ENCODE measurements at places on chromosomes 12 and 14.

GRCh38 chr14:31036552-31036951, 10.4 kb upstream of the STRN3 start:
- no peak for DNase-seq

- peak; percentile 8 for DNase-seq
Observed at GRCh38 chr14:68377459-68377858, 415.4 kb downstream of the ZFP36L1 start.

DNA sequence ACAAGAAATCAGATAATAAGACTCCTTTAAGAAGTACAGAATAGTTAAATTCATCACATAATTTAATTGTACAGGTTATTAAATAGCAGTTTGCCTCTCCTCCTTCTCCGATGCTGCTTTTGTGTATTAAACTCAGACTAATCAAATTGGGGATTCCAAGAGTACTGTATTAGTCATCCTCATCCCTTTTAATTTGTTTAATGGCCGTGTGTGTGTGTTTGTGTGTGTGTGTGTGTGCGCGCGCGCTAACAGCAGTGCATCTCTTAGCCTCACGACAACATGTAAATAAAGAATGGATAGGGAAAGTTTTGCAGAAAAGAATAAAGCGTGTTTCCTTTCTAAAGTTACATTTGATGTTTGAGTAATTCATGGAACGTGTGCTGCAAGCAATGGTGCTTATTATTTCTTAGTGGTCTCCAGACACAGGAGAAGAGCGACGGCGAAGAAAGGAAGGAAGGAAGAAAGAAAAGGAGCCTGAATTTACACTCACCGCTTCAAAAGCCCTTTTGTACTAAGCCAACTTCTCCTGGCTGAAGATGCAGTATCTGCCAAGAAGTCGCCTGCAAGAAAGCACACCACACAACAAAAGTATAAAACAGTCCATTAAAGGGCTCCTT, 220.3 kb downstream of the ASCL1 start:
- no peak for DNase-seq

- no peak for DNase-seq
Observed at GRCh38 chr14:102075155-102075554, 11.7 kb downstream of the HSP90AA1 start.

- DNase-seq: no peak
Observed at GRCh38 chr12:13435235-13435933, 238.9 kb downstream of the EMP1 start.

DNA sequence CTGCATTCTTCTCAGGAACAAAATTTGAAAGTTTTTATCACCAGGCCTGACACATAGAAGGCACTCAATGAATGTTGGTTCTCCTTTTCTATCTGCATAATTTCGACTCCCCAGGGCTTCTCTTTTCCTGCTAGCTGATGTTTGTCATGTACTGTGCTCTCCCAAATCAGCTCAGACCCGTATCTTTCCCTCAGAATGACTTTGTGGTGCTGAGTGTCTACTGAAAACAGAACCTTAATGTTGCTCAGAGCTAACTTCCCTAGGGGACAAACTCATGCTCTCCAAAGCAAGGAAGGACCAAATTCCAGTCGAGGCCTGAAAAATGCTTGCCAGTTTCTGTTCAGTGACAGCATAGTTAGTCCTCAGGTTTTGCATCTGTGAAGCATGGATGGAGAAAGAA, 1.9 kb downstream of the ARHGDIB start:
- DNase-seq: peak; percentile 24

DNA sequence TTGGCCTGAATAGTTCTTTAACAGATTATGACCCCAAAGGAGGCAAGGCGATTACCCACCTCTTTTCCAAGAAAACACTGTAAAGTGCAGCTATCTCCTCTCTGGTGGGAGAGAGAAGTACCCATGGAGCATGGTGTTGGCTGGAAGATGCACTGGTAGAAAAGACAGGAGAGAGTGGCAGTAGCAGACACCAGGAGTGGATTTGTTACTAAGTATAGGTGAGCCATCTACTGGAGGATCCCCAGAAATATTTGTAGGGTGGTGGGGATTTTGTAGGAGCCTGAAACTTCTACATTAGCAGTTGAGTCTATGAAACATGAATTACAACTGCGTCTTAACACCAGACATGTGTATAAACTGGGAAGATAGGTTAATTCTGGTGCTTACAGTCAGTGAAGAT, 148.0 kb downstream of the SLC38A4 start:
- no peak for DNase-seq

- no peak for DNase-seq
Observed at GRCh38 chr12:54193434-54193833, 4.6 kb upstream of the SMUG1 start.

GRCh38 chr12:89762498-89763170, 54.0 kb upstream of the ATP2B1 start:
- no peak for DNase-seq

DNA sequence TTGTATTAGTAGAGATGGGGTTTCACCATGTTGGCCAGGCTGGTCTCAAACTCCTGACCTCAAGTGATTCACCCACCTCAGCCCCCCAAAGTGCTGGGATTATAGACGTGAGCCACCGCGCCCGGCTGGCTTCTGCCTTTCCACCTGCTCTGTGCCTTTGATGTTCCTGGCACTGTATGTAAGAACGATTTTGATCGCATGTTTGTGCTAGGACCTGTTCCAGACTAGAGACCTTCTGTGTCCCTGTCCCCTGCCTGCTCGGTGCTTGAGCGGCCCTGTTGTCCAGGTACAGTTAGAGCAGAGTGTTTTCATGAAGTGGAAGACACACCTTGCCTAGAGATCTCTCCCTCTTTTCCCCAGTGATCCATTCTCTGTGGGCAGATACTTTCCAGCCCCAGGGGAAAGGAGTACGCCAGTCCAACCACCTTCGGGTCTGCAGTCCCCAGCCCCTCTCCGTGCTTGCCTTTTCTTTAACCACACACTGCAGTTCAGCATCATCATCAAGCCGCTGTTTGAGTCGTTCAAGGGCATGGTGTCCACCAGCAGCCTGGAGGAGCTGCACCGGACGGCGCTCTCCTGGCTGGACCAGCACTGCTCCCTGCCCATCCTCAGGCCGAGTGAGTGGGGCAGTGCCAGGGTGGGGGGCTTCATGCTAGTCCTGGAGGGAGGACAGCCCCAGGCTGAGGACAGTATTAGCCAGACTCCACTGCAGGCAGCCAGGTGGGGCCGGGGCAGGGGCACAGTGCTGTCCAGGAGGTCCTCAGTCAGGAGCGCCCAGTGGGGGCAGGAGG, 33.4 kb downstream of the IL31 start:
- DNase-seq: no peak

GRCh38 chr12:53233671-53234121, 1.7 kb upstream of the RARG start:
- DNase-seq: no peak

- DNase-seq: no peak
Observed at GRCh38 chr12:96193725-96194575, at the start of gene ELK3. ELK3 (plus strand) TSS chr12:96194375.

- DNase-seq: no peak
Observed at GRCh38 chr14:54788701-54789100, 113.9 kb downstream of the GCH1 start.

GRCh38 chr12:119204131-119204530, 25.4 kb downstream of the HSPB8 start:
- DNase-seq: no peak

GRCh38 chr12:27279826-27280225, 35.7 kb downstream of the STK38L start:
- DNase-seq: no peak

DNA sequence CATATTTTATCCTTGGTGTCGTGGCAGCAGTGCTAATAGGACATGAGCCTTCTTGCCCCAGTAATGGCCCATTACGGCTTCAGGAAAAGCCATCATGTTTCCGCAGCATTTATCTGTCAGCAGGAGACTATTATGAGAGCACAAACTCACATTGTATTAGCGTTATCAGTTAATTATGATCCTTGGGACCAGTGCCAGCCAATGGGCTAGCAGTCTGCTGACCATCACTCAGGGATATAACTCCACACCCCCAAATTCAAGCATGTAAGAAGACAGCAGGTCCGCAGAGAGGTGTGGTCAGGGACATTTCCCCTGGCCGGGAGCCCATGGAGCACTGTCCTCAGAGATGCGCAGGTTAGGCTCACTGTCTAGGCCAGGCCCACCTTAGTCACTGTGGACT, 4.9 kb upstream of the ESRRB start:
- no peak for DNase-seq

GRCh38 chr12:26851031-26851809, 18.2 kb upstream of the ITPR2 start:
- no peak for DNase-seq

DNA sequence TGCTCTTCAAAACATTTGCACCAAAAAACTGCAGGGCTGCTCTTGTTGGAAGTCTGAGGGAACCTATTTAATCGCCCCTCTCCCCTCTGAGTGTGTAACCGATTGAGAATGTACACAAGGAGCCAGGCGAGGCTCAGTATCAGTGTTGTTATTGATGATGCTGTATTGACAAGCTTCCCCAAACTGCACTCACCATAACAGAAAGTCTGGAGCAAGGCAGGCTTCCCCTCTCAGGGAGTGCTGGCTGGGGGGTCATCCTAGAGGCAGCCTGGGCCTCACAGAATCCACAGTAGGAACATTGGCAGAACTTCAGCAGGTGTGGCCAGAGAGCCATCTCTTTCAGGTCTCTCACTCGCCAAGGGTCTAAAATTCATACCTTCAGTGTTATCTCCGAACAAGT, 58.1 kb upstream of the TUNAR start:
- DNase-seq: no peak

GRCh38 chr14:39230416-39231035, 3.2 kb upstream of the MIA2 start:
- no peak for DNase-seq

GRCh38 chr14:23551266-23552028, at the start of gene ZFHX2:
ZFHX2 (minus strand) TSS chr14:23551765; CDS start chr14:23535325, 16,440 bp downstream.
- peak; percentile 52 for DNase-seq

- no peak for DNase-seq
Observed at GRCh38 chr12:26767865-26768264, 65.1 kb downstream of the ITPR2 start.

GRCh38 chr12:7837366-7837765, 35.3 kb downstream of the SLC2A14 start:
- no peak for DNase-seq

DNA sequence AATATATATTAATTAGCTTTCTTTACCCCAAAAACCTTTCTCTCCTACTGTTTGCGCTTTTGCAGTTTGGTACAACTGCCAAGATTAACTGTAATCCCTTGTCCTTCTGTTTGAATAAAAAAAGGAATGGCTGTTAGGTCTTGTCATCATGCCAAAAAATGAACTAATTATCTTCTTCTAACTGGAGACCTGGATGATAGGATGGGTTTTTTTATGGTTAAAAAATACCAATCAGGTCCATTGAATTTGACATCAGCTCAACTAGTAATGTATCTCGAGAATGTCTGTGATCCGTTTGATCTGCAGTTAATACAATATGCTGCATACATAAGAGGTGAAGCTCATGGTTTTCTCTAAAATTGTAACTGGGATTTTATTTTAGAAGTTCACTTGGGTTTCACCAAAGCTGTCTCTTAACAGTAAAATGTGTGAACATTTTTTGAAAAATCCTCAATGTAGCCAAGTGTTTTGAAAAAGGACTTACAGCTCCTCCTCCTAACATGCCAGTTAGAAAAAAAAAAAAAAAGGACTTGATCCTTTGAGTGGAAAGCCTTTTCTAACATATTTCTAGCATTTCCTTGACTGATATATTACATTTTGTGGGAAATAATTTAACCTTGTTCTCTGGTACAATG, 96.8 kb downstream of the SRGAP1 start:
- no peak for DNase-seq

DNA sequence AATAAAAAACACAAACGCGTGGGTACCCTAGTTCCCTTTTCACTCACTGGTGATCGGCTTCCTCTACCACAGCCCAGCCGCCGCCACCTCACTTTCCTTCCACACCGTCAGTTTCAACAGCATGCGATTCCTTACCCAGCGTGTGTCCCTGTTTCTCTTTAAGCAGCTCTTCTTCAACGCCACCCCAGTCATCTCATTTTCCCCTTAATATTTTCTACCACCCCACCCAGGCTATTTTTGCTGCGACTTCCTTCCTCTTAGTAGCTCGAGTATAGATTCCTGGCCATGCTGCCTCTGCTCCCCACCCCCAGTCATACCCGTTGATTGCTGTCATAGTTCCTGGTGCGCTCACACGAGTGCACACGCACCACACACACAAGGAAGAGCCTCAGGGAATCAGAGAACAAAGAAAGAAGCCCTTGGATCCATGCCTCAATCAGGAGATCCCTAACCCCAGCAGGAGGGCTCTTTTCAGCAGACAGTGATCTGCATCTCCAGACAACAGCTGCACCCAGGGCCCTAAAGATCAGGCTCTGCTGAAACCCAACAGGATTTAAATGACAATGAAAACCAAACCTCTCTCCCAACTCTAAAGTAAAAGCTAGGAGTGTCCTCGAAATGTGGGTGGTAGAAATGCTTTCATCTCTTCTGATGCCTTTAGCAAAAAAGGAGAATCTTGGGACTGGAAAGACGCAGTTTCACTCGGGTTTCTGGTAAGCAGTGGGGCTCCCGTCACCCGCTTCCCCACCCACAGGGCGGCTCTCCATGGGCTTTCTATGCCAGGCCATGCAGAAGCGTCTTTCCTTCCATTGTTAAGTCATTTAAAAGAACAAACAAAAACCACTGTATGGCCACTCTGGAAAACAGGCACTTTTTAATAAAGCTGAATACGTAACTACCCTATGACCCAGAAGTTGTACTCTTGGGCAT, 23.8 kb downstream of the VPS37B start:
- no peak for DNase-seq

DNA sequence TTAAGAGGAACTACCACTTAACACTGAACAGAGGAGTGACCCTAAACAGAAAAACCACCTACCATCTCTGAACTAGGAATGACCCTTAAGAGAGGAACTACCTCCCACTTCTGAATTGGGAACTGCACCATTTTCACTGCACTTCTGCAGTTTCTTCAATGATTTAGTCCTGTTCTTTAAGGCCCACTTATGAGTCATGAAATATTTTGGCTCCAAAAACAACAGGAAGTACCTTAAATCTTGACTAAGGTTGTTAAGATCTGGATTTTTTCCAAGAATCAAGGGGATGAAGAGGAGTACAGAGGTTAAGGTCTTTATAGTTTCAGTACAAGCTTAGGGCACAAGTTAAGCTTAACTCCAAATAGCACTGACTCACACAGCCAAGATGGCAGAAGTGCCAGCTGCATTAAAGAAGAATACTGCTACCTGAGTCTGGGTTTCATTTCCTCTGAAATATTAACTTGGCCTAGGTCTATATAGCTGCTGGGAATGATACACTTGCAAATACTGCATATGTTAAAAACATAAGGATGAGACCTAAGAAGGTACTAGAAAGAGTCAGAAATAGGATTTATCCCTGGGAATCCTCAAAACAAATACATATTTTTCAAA, 4.2 kb downstream of the NPC2 start:
- DNase-seq: no peak

Measured in hematopoietic multipotent progenitor cell treated with erythropoietin and hydrocortisone succinate and interleukin-3 and kit ligand, for 15 days (in vitro differentiated cells).